ENCODE measurements at places on chromosomes 7 and 10.

DNA sequence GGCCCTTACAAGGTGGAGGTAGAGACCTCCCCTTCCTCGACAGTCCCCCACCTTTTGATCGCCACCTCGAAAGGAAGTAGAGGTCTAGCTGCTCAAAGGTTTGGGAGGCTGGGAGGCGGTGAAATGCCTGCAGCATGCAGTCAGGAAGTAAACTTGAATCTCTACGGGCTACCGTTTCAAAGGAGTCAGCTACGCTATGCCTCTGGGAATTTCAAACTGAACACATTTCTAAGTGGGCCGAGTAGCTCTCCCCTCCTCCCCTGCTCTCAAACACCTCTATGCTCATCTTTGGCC is 68.0 kb downstream of the CXCL12 start:
- DNase-seq: no peak

DNA sequence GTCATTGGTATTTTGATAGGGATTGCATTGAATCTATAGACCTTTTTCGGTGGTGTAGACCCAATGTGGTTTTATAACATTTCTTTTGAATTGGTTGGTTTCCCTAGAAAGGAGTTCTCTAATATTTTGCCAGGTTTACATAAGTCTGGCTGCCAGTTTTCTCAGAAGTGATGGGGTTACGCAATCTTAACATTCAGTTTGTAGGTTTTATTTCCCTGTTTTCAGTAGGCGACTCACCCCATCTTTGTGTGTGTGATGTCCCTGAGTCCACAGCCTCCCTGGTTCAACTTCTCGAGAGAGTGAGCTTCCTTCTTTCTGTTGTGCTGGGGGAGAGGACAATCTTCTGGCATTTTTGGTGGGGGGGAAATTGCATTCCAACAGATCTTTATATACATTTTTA is 9.6 kb upstream of the KIF5B start:
- DNase-seq: no peak

- DNase-seq: no peak
These were observed 93.2 kb downstream of the ADCYAP1R1 start for GRCh38 chr7:31145339-31145738.

DNA sequence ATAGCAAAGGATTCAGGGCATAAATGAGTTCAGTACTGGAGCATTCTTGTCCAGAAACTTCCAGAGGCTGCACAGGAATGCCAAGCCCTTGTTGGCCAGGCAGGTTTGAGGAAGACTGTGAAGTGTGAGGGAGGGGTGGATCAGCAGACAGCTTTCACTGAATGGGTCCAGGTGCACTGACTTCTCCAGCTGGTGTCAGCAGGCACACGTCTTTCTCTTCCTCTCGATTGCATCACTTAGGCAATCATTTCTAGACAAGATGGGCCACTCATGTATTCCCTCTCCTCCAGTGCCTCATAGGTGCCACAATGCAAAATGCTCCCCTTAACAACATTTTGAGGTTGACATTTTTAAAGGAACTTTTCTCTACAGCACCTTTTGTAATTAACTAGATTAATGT is 15.6 kb upstream of the PLEKHS1 start:
- no peak for DNase-seq

DNA sequence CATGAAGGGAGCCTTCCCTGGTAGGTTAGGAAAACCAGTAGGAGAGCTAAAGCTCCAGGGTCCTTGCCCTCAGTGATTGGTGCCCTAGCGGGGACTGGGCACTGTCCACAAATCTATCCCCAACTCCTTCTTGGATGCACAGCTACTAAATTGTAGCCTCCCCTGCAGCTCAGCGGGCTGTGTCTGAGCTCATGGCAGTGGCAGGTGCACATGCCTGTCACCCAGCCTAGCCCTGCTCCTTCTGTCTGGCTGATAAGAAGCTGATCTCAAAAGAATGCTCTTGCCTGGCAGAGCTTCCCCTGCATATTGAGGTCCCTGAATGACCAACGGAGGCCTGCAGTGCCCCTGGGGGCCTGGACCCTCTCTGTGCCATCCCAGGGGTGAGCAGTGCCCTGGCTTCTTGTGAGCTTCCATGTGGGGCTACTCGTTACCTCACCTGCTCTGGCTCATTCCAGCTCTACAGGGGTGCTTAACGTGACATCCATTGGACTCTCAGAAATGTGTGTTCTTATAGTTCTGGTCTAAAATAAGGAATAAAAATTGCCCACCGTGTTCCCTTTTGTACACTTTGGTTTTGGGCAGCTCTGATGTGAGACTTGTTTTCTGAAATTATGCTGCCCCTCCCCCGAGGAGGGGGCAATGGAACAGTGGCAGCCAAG is 59.8 kb upstream of the ANTXRL start:
- DNase-seq: peak; percentile 18

DNA sequence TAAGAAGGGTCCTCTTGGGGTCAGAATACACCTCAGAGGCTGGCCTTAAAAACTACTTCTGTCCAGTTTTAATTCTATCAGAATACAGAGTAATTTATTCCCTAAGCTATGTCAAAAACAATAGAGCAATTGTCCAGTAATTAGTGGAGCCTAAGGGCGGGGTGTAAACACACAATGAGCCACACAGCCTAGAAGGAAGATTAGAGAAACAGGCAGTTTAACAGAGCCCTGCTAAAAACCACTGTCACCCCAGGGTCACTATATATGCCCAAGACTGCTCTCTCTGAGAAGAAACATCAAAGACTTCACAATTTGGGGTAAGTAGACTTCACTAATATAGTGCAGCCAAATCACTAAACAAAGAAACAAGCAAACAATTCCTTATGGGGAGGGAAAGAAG is 27.2 kb upstream of the WNT2 start:
- no peak for DNase-seq

GRCh38 chr7:19620470-19620869 is 88.4 kb downstream of the POLR1F start:
- no peak for DNase-seq

DNA sequence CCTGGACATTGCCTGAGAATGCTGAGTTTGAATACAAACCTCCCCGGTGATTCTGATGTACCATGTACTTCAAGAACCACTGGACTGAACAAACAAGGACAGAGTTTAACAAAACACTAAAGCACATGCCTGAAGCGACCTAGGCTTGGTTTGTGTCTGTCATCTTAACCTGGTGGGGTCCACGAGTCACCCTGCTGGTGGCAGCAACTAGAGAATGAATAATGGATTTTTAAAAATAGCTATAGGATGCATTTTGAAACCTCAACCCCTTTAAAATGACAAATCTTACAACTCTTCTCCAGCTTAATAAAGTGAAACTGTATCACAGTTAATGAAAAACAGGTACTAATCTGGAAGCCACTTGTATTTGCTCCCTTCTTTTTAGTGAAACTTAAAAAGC is 25.2 kb downstream of the CDHR3 start:
- no peak for DNase-seq

DNA sequence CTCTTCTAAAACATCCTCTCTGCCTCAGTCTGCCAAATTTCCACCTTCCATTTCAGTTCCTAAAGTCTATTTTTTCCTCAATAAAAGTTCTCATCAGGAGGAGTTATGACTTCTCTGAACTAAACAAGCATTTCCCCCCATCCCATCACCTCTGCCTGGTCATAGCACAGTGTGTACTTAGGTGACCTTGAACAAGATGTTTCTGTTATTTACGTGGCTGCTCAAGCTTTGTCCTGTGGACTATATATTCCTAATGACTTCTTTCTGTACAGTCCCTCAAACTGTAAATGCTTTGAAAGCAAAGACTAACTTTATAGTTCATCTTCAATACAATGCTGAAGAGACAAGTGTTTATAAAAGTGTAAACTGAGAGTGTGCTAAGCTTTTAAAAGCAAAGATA is 166.9 kb downstream of the CPEB3 start:
- DNase-seq: no peak

GRCh38 chr7:12085516-12085915 is 125.6 kb upstream of the TMEM106B start:
- DNase-seq: no peak

DNA sequence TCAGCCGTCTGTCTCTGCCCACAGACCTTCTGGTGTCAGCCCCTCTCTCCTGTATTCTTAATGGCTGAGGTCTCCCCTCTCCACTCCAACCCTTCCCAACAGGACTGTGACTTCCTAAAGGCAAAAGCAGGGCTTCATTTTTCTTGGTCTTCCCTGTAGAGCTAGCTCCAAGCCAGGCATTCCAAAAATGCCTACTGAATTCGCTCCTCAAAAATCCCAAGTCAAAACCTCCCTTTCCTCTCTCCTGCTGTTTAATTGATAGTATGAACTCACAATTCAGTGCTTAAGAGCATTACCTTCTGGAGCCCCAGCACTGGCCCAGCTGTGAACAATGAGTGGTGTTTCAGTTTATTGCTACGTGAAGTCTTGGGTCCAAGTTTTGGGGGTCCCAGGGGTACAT is 628.4 kb downstream of the PARD3 start:
- no peak for DNase-seq

- no peak for DNase-seq
These were observed 31.8 kb downstream of the RAMP3 start for GRCh38 chr7:45189151-45189970.

GRCh38 chr7:55149001-55149400 is 130.2 kb downstream of the EGFR start:
- no peak for DNase-seq

GRCh38 chr7:109549471-109550193 is 980.0 kb downstream of the DNAJB9 start:
- DNase-seq: peak; percentile 28

DNA sequence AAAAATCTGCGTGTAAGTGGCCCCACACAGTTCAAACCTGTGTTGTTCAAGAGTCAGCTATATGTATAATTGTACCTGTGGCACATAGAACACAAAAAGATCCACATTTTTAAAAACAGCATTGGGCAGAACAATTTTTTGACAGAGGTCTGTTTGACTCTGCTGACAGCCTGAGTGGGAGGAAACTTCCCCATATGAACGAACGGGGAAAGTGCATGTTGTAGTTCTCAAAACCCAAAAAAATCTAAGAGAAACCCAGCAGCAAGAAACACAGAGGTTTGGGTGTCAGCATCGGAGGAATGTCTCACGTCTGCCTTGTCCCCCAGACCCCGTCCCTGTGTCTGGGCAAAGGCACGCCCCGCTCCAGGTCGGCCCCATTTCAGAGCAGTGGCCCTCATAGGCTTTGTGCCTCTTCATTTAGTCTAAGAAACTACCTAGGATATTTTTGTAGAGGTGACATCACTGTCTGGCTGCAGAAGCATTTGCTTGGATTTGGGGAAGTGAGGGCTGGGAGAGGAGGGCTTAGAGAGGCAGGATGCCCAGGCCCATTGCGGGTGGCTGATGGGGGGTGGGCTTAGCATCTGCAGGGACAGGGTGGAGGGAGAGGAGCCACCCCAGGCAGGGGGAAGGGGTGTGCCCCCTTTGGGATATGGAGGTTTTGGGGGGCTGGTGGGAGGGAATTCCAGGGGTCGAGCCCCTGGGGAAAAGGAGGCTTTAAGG is 11.0 kb downstream of the CUX1 start:
- no peak for DNase-seq

DNA sequence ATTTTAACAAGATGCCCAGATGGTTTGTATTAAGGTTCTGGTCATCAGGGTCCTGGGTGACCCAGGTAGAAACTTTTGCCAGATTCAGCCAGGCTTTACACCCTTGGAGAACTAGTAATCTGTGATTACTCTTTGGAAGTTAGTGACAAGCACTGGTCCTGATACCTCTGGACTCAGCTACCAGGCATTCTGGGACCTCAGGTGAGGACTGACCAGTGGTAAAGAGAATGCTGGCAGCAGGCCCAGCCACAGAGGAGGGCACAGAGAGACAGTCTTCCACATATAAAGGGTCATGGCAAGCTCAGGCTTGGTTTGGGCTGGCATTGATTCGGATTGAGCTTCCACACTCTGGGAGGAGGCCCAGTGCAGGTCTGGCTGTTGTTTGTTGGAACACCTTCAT is 112.0 kb upstream of the CHST15 start:
- DNase-seq: peak; percentile 13

- no peak for DNase-seq
These were observed 536.3 kb downstream of the KCNMA1 start for GRCh38 chr10:77101341-77101740.

- DNase-seq: no peak
These were observed 16.7 kb upstream of the DMBT1 start for GRCh38 chr10:122543676-122544445.

DNA sequence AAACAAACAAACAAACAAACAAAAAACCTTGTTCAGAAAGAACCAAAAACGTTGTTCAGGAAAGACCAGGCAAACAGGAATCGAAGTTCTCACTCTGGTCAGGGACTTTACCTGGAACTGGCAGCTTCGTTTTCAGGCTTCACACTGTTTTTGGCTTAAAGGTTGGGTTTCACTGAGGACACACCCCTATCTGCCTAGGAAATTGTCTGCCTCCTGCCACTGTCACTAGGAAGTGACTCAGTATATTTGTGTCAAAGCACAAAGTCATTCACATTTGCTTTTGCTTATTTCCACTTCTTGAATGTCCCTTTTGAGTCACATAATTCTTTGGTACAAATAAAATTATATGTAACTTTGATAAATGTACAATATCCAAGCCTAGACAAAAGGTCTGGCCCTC is 37.9 kb downstream of the PNLIPRP3 start:
- DNase-seq: no peak

DNA sequence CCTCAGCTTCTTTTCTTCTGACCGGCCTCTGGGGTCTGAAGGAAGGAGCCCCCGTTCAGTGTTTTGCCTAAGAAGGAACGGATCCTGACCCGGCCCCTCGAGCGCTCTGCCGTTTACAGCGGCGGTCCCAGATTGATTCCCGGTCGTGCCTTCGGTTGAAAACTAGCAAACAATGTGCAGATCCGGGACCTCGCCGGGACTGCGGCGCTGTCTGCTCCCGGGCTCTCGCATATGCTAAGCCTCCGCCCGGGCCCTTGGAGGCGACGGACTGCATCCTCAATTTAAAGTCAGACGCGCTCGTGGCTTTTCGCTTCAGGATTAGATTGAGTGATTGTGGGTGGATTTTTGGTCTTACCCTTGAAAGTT is 559 bp downstream of the DBF4 start:
- DNase-seq: peak; percentile 72

GRCh38 chr7:125567686-125568085 is 638.1 kb upstream of the POT1 start:
- no peak for DNase-seq

DNA sequence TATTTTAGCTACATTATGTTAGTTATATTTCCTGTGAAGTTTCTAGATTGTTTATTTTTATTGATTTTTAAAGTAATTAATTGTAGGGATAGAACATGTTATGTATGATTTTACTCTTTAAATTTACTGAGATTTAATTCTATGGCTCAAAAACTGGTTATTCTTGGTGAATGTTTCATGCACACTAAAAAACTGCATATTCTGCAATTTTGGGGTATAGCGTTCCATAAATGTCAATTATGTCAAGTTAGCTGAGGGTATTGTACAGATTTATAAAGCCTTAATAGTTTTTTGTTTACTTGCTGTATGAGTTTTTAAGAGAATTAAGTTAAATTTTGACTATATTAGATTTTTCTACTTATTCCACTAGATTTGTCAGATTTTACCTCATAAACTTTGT is 669.7 kb downstream of the GRID1 start:
- DNase-seq: no peak

GRCh38 chr7:93817004-93817403 is 73.5 kb downstream of the TFPI2 start:
- no peak for DNase-seq

GRCh38 chr10:67722113-67722512 is 26.1 kb upstream of the CTNNA3 start:
- no peak for DNase-seq

Measured in femur (tissue), 1 donor.